ENCODE measurements at places on chromosomes 2 and 18.

GRCh38 chr2:96550787-96551604 is 14.4 kb downstream of the ARID5A start:
- no peak for DNase-seq

DNA sequence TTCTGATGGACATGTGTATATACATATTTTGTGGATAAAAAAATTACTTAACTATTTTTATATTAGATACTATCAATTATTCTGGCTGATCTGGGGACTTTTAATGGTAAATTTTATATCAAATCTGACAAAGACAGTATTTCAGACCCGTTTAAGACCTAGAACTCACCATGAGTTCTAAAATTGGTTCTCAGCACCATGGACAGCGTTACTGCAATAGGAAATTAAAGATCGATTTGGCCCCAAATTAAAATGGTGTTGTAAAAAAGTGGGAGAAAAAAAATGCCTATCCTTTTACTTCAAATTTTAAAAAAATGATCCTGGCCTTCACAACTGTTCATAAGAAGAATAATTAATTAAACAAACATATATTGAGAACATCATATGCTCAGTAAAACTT is 919 bp upstream of the SCN2A start:
- no peak for DNase-seq

- DNase-seq: no peak
These were observed 5.3 kb downstream of the RNF138 start for GRCh38 chr18:32096946-32097345.

DNA sequence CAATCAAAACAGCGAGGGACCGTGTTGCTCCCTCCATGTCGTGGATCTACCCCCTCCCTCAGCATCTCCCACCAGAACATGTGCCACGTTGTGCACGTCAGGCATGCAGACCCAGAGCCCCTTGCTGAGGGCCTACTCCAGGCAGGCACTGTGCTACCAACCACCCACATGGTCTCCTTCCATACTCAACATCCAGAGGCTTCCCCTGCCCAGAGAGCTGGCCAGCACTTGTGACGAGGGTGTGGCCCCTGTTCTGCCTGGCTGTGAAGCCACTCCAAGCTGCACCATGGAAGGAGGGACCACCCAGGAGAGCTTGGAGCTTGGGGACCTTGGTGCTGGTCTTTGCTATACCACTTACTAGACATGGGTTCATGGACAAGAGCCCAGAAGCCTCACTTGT is 40.5 kb downstream of the REEP1 start:
- DNase-seq: no peak

DNA sequence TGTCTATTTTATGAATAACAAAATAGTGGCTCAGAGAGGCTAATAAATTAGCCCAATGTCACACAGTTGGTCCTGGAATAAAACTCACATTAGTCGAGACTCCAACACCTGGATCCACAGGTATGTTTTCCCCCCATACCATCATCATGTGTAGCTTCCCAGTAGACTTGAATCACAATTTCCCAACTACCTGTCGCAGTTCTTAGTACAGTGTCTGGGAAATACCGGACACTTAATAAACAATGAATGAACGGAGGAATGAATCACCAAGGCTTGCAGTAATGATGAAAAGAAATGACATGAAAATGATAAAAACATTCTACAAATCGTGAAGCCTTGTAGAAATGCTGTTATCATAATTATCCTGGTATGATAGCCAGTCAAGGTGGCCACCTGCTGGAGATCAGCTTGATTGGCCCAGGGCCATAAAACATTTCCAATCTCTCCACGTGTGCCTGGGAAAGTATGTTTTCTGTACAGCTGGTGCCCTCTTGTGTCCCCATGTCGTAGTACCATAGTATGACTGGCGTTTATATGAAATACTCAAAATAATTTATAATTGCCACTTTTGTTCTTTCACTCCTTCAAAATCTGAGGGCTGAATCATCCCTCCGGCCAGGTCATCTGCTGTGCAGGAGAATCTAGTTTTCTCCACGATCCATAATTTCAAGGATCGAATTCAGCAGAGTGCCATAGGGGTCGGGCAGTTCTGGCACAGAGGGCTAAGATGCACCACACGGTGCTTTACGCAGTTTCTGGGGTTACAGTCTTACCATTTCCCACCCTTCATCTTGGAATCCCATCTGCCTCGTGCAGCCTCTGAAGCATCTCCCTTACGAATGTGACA is 95.4 kb downstream of the LAMA1 start:
- peak; percentile 43 for DNase-seq

GRCh38 chr2:134665727-134666506 is 52.9 kb downstream of the TMEM163 start:
- no peak for DNase-seq

DNA sequence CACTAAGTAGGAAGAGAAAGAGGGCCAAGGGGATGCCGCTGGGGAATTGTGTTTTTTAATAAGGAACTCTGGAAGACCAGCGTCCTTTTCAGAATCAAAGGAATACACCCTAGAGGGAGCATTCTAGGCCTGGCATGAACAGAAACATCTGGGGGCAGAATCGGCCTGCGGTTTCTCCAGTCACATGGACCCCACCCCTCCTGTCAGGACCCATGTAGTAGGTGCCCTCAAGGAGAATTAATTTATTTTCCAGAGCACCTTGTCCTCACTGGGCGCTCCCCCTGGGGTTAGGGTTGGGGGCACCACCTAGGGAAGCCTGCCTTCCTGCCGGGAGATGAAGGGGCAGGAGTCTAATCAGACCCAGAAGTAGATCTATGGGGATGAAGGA is 44.2 kb downstream of the TMEM37 start:
- no peak for DNase-seq

DNA sequence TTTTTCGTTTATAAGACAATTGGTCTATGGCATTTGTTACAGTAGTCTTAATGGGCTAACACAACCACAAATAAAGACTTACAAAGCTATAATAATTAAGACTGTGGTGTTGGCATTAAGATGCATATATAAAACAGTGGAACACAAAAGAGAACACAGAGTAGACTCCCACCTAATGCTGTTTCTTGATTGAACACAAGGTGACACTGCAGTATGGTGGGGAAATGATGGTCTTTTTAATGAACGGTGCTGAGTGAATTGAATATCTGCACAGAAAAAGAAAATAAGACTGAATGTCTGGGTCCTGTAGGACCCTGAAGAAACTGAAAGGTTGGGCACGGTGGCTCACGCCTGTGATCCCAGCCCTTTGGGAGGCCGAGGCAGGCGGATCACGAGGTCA is 1136.6 kb upstream of the NXPH2 start:
- no peak for DNase-seq

DNA sequence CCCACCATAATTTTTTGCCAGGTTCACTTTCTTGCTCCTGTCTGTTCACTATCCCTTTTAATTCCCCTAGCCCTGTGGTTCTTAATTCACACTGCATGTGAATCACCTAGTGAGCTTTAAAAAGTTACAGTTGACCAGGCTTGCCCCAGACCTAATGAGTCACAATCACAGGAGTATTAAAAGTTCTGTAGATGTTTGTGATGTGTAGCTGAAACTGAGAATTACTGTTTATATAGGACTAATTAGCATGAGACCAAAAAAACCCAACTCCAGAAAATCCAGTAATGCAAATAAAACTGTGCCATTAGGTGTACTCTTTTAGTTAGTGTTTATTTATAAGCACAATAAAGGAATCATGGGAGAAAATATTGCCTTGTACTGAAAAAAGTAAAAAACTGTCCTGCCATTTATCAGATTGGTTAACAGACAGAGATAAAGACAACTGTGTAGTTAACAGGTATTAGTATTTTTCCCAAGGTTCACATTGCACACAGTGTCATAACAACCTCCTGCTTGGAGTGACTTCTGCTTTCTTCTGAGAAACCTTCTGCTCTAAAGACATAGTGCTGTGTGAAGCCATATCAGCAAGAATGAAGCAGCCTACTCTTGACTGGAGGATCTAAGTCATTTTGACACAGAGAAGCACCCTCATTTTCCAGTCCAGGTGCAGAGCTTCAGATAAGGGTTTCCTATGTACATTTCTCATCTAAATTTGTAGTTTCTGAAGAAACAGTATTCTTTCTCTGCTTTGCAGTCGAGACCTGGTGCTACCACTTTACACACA is 39.0 kb downstream of the VAPA start:
- no peak for DNase-seq

- no peak for DNase-seq
These were observed 118.4 kb downstream of the ALMS1 start for GRCh38 chr2:73503992-73504570.

- no peak for DNase-seq
These were observed 175.4 kb upstream of the NETO1 start for GRCh38 chr18:73043211-73043610.

GRCh38 chr2:130824492-130825061 is 12.1 kb upstream of the ARHGEF4 start:
- peak; percentile 41 for DNase-seq

DNA sequence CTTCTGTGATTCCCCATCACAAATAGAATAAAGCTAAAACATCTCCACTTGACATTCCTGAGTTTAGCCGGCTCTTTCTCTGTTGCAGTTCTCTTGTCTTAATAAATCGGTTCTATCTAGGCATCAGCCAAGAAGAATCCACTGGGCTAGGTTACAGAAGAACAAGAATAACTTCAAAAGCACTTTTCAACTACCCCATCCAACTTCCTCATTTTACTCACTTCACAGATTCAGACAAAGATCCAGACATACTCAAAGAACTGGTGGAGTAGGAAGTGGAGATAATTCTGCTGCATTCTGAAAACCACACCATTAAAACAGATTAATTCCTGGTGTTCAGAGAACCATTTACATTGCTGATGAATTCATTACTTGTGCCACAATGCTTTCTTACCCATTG is 9.6 kb upstream of the ALPK2 start:
- no peak for DNase-seq

GRCh38 chr2:200243441-200243840 is 63.1 kb upstream of the SPATS2L start:
- DNase-seq: no peak

DNA sequence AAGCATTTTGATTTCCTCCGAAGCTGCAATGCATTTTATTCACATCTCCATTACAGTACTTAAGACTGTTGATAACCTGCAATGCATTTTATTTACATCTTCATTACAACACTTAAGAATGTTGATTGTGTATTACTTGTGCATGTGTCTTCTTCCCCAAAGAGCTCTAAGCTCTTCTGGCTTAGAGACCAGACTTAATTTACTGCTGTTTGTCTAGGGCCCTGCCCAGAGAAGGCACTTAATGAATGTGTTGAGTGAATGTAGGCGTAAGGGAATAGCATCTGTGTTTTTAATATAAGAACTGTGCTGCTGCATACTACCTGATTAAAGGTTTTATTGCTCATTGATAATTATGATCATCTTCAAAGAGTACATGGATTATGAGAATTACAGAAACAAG is 295.6 kb downstream of the ZNF385B start:
- DNase-seq: no peak

GRCh38 chr2:202944816-202945215 is 32.7 kb downstream of the CARF start:
- no peak for DNase-seq

- DNase-seq: no peak
These were observed 6.0 kb upstream of the GLI2 start for GRCh38 chr2:120729406-120730399.

GRCh38 chr2:30645081-30645744 is 162.0 kb downstream of the CAPN13 start:
- no peak for DNase-seq

GRCh38 chr2:134512734-134513464 is 205.9 kb downstream of the TMEM163 start:
- DNase-seq: no peak

- no peak for DNase-seq
These were observed 601.8 kb downstream of the LRP1B start for GRCh38 chr2:141528990-141529389.

- DNase-seq: no peak
These were observed 203.7 kb downstream of the MYO3B start for GRCh38 chr2:170381678-170382077.

DNA sequence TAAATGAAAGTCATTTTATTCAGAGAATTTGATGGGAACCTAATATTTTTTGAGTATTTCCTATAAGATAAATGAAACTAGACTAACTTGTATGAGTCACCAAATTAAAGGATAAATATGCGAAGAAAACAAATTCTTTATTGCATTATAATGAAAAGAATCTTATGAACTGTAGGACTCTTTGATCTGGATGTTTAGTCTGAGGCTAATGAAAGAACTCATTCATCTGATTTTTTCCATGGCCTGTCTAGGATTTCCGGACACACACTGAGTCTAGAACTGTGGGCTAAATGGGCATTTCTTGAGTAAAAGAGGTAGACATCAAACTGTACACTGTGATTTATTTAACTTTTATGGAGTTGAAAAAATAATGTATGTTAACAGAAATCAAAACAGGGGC is 43.0 kb downstream of the ZNF519 start:
- no peak for DNase-seq

DNA sequence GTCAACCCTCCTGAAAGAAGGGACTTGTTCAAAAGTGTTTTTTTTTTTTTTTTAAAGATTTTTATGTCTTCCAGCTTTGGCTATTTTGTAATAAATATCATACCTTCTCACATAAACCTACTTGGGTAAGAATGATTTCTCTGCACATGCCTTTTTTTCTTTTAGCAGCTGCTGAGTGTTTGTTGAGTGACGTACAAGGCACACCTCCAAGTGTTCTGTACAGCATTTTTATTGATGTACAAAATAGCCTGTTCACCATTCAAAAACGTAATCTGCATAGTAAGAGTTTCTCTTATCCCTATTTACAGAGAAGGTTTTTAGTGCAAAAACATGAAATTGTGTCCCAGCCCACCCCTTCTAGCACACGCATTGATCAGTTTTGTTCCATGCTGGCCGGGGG is 77.6 kb downstream of the MEP1B start:
- no peak for DNase-seq

DNA sequence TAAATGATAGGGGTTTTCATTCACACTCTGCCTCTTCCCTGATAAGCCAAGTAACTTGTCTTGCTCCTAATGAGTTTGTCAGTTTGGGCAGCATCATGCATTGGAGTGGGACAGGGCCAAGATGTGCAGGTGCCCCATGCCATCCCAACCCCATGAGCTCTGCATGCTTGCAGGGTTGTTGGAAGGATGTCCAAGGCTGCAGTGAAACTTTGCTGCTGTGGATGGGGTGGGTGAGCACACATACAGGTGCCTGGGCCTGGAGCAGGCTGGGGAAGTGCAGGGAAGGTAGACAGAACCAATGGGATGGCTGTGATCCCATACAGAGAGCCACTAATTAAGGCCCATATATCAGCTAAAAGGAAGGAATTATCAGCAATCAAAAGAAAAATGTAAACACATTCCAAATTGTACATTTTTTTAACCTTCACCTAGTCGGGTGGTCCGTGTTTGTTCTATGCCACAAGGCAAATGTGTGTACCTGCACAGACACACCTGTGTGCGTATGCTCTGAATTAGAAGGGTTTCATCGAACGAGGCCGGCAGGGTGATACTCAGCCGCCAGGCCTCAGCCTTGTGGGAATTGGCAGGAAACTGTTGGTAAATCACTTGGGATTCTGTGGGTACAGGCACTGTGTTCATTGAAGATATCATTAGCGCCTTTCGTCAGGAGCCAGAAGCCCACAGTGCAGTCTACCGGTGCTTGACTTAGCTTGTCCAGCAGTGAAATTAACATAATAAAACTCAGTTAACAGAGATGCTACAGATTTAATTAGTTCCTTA is 342.9 kb downstream of the MYCN start:
- no peak for DNase-seq

- no peak for DNase-seq
These were observed 24.4 kb downstream of the SATB2 start for GRCh38 chr2:199433204-199433832.

GRCh38 chr2:126657636-126658318 is 1.8 kb downstream of the GYPC start:
- peak; percentile 68 for DNase-seq

GRCh38 chr2:63692002-63692606 is 103.3 kb downstream of the MDH1 start:
- no peak for DNase-seq

All from SW 1271 (cell line).